ENCODE measurements at places on chromosomes 4 and X. TPM values are rescaled to one million over a fixed set of nuclear protein-coding genes. Genes with fewer than 3 reads are reported as not detected.

GRCh38 chr4:154152546-154152945 lies 339.1 kb downstream of the DCHS2 start:
- DNase-seq = no peak
- H3K27me3 ChIP-seq = no peaks in the 10 kb centered on the region
- H3K36me3 ChIP-seq = no peaks in the 10 kb centered on the region
- H3K4me1 ChIP-seq = no peaks in the 10 kb centered on the region
- no peak overlapping the region for H3K4me3 ChIP-seq
- H3K27ac ChIP-seq = no peak overlapping the region

- no peak for DNase-seq
- H3K27me3 ChIP-seq = no peaks in the 10 kb centered on the region
- H3K36me3 ChIP-seq = no peaks in the 10 kb centered on the region
- H3K4me3 ChIP-seq = no peak overlapping the region
- H3K4me1 ChIP-seq = no peaks in the 10 kb centered on the region
- H3K27ac ChIP-seq = no peak overlapping the region
Measured at GRCh38 chr4:68712207-68712606, 41.8 kb upstream of the UGT2B15 start.

DNA sequence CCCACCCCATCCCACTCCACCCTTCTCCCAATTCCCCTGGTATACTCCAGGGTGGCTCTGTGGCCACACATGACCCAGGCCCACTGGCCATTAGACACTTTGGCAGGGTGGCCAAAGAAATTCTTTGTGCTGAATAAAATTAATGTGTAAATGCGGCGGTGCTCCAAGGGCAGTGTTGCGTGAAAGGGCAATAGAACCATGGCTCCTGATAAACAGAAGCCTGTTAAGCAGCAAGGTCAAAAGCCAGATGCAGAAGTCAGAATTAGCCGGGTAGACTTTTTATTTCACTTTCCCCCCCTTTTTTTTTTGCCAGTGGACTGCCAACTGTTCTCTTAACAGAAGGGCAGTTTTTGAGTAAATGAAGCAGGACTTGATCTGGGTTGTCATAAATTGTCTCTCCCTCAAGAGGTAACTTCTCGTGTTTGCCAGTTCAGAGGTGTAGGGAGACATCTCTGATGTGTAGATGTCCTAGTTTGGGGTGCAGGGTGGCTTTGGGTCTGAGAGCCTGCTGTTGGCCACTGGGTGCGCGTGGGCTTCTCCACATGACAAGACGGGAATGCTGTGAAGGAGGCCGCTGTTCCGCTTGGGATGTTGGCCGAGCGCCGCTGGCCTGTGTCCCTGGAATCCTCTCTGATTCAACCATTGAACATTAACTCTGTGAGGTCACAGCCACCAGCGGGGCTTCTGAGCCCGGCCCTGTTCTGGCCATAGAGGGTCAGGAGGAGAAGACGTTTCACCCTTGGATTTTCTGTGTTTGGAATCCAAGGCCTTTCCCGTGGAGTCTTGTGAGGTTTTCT lies 139.5 kb downstream of the TBL1X start:
- H3K4me1 ChIP-seq = no peaks in the 10 kb centered on the region
- no peak for DNase-seq
- H3K36me3 ChIP-seq = no peaks in the 10 kb centered on the region
- H3K27me3 ChIP-seq = no peaks in the 10 kb centered on the region
- no peak overlapping the region for H3K27ac ChIP-seq

DNA sequence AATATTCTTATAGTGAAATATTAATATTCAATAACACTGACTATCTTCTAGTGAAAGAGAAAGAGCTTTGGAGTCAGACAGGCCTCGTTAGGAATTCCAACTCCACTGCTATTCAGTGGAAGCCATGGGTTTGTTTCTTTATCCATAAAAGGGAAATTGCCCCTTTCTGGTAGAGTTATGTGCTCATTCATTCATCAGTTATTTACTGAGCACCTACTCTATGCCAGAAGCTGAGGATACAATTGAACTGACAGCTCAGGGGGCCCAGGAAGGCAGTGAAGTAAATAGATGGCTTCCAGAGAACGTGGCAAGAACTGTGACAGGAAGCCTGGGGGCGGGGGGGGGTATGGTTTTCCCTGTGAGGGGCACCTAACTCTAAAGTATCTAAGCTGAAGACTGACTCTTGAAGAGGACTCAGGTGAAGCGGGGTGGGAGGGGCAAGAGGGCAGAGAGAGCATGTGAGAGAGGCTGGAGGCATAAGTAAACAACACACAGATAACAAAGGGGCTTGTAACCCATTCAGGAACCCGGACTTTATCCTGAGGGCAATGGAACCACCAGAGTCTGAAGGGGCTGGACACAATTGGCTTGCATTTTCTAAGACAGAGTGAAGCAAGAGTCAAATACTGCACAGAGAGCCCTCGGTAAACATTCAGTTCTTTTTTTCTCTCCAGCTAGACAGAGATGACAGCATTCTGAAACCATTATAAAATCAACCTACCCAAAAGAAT lies 20.3 kb downstream of the ANXA5 start:
- peaks cover 48% of the 10 kb centered on the region for H3K4me1 ChIP-seq
- no peaks in the 10 kb centered on the region for H3K27me3 ChIP-seq
- peak; percentile 88 for DNase-seq
- H3K4me3 ChIP-seq = no peak overlapping the region

DNA sequence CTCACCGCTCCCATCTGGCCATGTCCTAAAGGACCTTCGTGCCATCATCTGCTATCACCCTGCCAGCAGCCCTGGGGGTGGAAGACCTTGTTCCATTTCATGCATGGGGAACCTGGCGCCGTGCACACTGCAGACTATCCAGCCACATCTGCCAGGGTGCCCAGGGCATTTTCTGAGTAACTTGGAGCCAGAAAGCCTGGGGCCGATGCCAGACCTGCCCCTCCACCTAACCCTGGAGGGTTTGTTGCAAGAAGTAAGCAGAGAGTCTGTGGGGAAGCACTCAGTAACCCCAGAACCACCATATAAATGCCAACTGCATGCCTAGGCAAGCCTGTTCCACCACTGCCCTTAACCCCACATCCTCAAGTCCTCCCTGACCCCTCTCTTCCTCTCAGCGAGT lies 7.3 kb downstream of the HAUS7 start:
- no peaks in the 10 kb centered on the region for H3K27me3 ChIP-seq
- H3K27ac ChIP-seq = no peak overlapping the region
- no peak overlapping the region for H3K4me3 ChIP-seq
- peaks cover 8% of the 10 kb centered on the region for H3K4me1 ChIP-seq

HSFX4 gene
- not detected for total RNA-seq

- no peaks in the 10 kb centered on the region for H3K36me3 ChIP-seq
- H3K4me3 ChIP-seq = no peak overlapping the region
- no peak for DNase-seq
- no peak overlapping the region for H3K27ac ChIP-seq
- no peaks in the 10 kb centered on the region for H3K4me1 ChIP-seq
Measured at GRCh38 chr4:101299899-101300540, 47.3 kb downstream of the PPP3CA start.

GRCh38 chr4:114378305-114378903 lies 220.2 kb upstream of the UGT8 start:
- no peaks in the 10 kb centered on the region for H3K4me1 ChIP-seq
- DNase-seq = peak; percentile 27
- no peak overlapping the region for H3K27ac ChIP-seq

DNA sequence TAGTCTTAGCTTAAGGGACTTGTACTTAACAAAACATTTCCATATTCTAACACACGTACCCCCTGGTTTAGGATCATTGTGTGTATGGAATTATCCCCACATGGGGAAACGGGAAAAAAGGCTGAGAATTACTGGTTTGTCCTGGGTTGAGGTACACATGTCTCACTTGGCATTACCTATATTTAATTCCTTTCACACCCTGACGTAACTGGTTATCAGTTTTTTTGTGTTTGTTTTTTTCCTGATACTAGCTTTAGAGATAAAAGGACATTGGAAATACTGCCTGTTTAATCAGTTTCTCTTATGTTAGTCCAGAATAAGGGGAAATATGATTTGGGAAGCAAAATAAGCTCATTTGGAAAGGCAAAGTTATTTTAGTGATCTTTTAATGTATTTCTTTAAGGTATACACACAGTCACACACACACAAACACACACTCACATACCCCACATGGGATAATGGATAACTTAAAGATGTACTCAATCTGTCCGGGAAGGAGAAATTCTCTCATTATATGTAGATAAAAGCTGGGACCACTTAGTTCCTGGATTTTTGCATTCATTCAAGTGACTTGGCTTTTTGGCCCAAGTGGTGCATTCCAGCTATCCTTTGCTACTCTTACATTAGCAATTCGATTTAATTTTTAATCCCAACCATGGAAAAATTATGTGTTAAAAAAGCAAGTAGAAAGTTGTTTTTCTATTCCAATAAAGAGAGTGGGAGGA lies 13.0 kb downstream of the SEPTIN11 start:
- H3K36me3 ChIP-seq = no peaks in the 10 kb centered on the region
- peaks cover 44% of the 10 kb centered on the region for H3K4me1 ChIP-seq
- no peaks in the 10 kb centered on the region for H3K27me3 ChIP-seq
- no peak for DNase-seq
- no peak overlapping the region for H3K27ac ChIP-seq

DNA sequence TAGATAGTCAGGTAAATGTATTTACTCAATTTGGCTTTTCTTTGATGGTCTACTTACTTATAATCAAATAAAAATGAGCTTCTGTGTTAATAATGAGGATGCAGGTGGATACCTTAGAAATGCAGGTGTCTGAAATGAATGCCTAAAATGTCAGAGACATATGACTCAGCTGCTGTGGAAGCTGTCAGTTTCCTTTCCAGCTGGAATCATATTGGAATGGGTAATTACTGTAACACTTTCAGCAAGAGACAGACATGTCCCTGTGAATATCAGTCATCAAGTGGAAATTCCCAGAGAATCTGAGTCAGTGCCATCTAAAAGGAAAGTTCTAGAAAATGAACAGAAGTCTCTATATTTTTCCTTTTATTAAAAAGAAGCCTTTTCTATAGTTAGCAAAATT lies 783.0 kb upstream of the AADAT start:
- DNase-seq = no peak
- H3K4me1 ChIP-seq = no peaks in the 10 kb centered on the region
- no peaks in the 10 kb centered on the region for H3K27me3 ChIP-seq
- H3K36me3 ChIP-seq = no peaks in the 10 kb centered on the region

DNA sequence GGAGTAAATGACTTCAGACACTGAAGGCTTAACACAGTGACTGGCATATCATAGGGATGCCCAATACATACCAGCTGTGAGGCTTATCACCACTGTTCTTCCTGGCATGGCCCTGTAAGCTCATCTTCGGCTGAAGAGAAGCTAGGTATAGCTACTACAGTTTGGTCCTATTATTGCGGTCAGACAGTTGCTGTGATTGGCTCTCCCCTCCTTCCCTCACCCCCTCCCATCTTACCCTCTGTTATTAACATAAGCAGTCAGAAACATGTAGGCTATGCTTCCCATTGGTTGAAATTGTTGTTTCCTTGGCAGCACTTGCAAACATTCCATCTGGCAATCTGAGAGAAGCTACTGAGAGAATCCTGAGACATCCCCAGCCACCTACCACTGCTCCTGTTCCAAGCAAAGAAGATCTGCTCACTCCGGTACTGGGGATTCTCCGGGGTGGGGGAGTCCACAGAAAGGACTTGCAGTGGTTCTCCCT lies at the start of gene AKAP14:
Gene AKAP14 (plus strand): TSS at position 51 of the 484 bp plus-strand sequence. CDS start 7,331 bp downstream, outside the sequence.
- H3K36me3 ChIP-seq = no peaks in the 10 kb centered on the region
- H3K4me1 ChIP-seq = no peaks in the 10 kb centered on the region
- H3K27me3 ChIP-seq = no peaks in the 10 kb centered on the region
- H3K4me3 ChIP-seq = no peak within 1 kb of the TSS

- no peaks in the 10 kb centered on the region for H3K27me3 ChIP-seq
- no peak for DNase-seq
- no peak overlapping the region for H3K4me3 ChIP-seq
- peaks cover 6% of the 10 kb centered on the region for H3K4me1 ChIP-seq
- no peaks in the 10 kb centered on the region for H3K36me3 ChIP-seq
Measured at GRCh38 chr4:81586706-81587105, 115.0 kb upstream of the RASGEF1B start.

DCAF16 gene
- 52.3 TPM for total RNA-seq

GRCh38 chr4:111754003-111754402 lies 391.3 kb upstream of the FAM241A start:
- no peak overlapping the region for H3K4me3 ChIP-seq
- no peak overlapping the region for H3K27ac ChIP-seq
- no peaks in the 10 kb centered on the region for H3K4me1 ChIP-seq
- DNase-seq = no peak
- no peaks in the 10 kb centered on the region for H3K27me3 ChIP-seq
- no peaks in the 10 kb centered on the region for H3K36me3 ChIP-seq

- H3K4me1 ChIP-seq = no peaks in the 10 kb centered on the region
- H3K36me3 ChIP-seq = no peaks in the 10 kb centered on the region
- H3K27me3 ChIP-seq = no peaks in the 10 kb centered on the region
- no peak overlapping the region for H3K27ac ChIP-seq
Measured at GRCh38 chrX:127552571-127552970, 499.6 kb downstream of the ACTRT1 start.

DNA sequence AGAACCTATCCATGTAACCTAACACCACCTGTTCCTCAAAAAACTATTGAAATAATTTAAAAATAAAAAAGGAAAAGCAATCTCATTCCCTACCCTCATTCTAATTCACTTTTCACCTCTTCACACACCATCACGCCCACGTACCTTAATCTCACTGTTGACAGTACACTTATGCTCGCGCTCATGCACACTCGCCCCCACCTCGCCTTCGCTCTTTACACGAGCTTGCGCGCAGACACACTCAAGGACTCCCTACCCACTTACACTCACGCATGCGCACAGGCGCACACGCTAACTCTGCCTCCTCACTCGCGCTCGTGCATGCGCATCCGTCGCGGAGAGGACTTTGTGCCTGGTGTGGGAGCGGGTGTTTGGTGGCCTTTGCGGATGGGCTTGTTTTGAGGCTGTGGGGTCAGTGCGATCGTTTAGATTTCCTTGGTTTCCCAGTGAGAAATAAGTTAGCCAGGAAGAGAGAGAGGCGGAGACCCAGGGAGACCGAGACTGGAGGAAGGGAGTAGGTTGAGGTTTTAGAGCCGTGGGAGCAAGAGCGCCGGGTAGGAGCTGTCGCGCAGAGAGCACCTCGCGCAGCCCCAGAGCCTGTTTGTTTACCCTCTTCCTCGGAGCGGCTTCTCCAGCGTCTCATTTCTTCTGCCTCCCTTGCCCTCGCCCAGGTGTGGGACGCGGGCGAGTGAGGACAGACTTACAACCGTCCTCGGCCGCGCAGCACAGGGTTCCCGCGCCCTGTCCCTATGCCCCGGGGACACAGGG lies 8.1 kb upstream of the GSX2 start:
- peak; percentile 71 for DNase-seq
- H3K36me3 ChIP-seq = no peaks in the 10 kb centered on the region
- H3K27ac ChIP-seq = peak overlapping the region; percentile 75
- 0 out of 2 replicates have a peak, but pooled peaks cover 4% of the 10 kb centered on the region for H3K4me1 ChIP-seq

YY2 gene
- total RNA-seq = 3.9 TPM

All from Caco-2 (cell line).